Activated CD4-positive, alpha-beta T cell treated with anti-CD3 and anti-CD28 coated beads for 1 hour (primary cell): ENCODE measurements at places on chromosomes 7 and 10.

GRCh38 chr7:22884911-22885788 lies 62.5 kb upstream of the TOMM7 start:
- DNase-seq, result no peak

- DNase-seq, result no peak
Observed at GRCh38 chr10:113427236-113427735, 125.6 kb upstream of the HABP2 start.

- no peak for DNase-seq
Observed at GRCh38 chr10:3455385-3456334, 283.1 kb upstream of the PITRM1 start.

DNA sequence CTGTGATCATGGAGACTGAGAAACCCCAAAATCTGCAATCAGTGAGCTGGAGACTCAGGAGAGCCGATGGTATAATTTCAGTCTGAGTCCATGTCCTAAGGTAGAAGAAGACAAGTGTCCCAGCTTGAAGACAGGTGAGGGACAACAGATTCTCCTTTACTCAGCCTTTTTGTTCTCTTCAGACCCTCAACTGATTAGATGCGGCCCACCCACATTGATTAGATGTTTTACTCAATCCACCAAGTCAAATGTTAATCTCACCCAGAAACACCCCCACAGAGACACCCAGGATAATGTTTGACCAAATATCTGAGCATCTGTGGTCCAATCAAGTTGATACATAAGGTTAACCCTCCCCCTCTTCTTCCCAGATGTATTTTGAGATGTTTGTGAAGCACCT lies 131.2 kb downstream of the PFKFB3 start:
- no peak for DNase-seq

DNA sequence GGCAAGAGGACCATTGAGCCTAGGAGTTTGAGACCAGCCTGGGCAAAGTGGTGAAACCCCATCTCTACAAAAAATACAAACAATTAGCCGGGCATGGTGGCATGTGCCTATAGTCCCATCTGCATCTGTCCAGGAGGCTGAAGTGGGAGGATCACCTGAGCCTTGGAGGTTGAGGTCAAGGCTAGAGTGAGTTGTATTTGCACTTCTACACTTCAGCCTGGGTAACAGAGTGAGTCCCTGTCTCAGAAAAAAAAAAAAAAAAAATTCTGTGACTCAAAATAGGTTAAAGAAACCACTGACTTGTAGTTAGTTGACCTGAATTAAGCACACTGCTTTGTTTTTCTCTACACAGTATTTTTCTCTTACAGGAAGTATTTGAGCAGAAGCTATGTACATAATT lies 74.4 kb downstream of the METTL2B start:
- no peak for DNase-seq

- no peak for DNase-seq
Observed at GRCh38 chr10:114042895-114043531, 653 bp upstream of the ADRB1 start.

DNA sequence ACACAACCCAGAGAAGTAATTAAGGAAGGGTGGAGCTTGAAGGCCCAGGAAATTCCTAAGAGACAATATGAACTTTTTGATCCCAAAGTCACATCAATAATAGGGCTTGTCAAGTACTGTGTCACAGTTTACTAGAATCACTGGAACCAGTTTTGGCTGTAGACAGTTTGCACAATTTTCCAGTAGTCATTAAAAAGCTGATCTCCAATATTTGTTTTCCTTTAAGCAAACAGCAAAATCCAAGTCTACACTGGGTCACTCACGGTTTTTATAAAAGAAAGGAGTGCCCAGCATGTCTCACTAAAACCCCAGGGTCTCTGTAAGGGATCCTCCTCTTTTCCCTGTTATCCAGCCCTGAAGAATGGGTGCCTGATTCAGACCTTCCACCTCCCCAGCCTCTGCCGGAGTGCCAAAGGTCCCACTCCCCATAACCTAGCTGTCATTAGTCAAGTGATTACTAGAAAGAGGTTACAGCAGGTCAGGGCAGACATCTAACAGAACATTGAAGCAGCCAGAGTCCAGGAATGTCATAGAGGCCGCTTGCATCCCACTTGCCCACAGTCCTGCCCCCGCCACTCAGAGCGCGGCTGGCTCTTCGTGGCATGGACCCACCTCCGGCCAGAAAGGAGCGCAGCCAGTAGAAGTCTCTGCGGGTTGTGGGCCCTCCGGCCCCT lies 552 bp downstream of the SLC25A16 start:
- no peak for DNase-seq

GRCh38 chr10:129962031-129962871 lies 1.8 kb downstream of the EBF3 start:
- DNase-seq, result no peak

- no peak for DNase-seq
Observed at GRCh38 chr7:69277366-69277765, 320.9 kb upstream of the AUTS2 start.

DNA sequence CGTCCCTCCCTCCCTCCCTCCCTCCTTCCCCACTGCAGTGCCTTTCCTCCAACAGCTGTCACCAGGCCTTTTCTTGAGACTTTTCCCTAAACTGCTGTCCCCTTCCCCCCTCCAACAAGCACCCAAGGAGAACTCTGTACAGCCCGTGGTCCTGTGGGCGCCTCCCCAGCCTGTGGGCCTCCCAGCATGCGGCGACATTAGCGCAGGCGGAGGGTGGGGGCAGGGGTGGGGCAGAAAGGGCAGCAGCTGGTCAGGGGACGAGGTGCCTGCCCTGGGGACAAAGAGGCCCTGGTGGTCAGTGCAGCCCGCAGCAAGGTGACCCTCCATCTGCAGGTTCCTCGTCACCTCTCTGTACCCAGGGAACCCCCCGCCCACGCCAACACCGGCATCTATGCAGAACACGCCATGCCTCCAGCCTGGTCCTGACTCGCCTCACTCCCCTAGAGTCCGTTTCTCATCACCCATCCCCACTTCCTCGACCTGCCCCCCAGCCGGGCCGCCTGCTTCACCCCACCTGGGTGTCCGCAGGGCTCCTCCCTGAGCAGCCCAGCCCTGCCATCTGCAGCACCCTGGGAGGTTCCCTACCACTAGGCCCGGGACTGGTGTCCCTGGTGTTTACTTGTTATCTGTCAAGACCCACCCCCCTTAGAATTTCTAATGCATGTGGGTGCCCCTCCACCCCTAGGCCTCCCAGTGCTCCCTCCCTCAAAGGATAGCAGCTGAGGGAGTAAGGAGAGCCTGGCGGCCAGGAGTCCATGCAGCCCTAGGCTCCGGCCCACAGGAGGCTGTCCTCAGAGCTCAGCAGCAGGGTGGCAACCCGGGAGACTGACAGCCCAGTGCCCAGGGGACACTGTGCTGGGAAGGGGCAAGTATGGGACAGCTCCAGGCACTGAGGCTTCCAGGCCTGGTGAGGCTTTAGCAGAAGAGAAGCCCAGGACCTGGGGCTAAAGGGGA lies 147.8 kb downstream of the ARHGAP22 start:
- DNase-seq, result peak; percentile 2

- no peak for DNase-seq
Observed at GRCh38 chr10:18362892-18363291, 222.7 kb downstream of the CACNB2 start.

- no peak for DNase-seq
Observed at GRCh38 chr10:119758448-119759195, 32.8 kb downstream of the INPP5F start.

GRCh38 chr10:33229949-33230267 lies 104.6 kb downstream of the NRP1 start:
- DNase-seq, result no peak

GRCh38 chr7:136845899-136846465 lies 22.5 kb upstream of the CHRM2 start:
- DNase-seq, result no peak

GRCh38 chr7:150356265-150356897 lies 12.2 kb upstream of the REPIN1 start:
- no peak for DNase-seq

GRCh38 chr7:36723951-36724664 lies at the start of gene AOAH:
AOAH (minus strand) TSS chr7:36724494; CDS start chr7:36724148, 346 bp downstream.
- peak; percentile 45 for DNase-seq

DNA sequence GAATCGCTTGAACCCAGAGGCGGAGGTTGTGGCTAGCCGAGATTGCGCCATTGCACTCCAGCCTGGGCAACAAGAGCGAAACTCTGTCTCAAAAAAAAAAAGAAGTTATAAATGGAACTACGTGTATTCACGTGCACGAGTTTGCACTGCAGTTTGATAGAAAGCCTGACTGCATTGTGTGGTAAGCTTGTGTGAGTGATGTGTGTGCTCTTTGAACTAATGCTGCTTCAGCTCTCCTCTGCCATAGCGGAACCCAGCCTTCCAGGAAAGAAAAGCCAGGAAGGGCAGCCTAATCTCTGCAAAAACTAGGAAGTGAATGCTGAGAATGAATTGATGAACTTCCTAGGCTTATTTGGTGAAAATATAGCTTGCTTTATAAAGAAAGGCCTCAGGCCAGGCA lies 15.6 kb upstream of the MKRN1 start:
- no peak for DNase-seq

GRCh38 chr10:110932505-110933180 lies 13.2 kb downstream of the SHOC2 start:
- no peak for DNase-seq

GRCh38 chr10:18476076-18476647 lies 175.2 kb downstream of the NSUN6 start:
- DNase-seq, result no peak

DNA sequence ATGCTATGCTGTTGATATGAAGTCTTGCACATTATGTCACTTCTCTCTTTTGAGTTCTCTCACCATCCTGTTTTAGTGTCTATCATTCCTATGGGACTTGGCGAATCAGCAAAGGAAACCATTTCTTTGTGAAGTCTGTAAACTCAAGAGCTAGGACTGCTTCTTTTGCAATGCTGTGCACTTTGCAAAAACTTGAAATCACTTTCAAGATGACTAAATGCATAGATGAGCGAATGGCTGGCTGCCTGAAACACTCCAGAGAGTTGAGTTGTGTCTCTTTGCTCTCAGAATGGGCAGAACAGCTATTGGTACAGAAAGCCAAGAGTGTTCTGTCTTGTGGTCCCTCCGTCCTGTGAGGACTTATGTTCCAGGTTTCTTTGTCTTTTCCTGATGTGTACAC lies 18.3 kb upstream of the ELMO1 start:
- no peak for DNase-seq

DNA sequence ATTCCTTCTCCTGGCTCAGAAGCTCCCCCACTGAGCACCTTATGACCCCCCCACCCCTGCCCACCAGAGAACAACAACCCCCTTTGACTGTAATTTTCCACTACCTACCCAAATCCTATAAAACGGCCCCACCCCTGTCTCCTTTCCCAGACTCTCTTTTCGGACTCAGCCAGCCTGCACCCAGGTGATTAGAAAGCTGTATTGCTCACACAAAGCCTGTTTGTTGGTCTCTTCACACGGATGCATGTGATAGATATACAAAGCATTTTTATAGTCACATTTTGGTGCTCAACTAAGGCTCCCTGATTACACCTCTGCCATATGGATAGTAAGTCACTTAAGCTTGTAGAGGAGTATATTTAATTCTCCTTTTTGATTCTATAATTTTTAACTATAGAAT lies 985.8 kb downstream of the REEP3 start:
- DNase-seq, result no peak

DNA sequence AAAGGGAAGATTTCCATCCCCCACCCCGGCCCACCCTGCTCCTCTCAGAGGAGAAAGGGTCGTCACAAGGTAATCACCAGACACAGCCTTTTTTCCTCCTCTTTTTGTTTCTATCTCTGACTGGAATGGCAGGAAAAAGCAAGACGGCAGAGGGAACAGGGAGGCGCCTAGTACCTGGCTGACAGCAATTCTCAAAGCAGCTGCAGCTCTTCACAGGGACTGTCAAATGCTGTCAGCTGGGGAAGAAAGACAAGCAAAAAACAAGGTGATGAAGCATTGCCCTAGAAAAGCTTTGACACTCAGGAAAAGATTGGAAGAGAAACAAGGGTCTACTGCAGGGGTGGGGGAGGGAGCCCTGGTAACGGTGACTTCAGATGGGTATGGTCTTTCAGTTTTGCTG lies 52.7 kb downstream of the GNA12 start:
- no peak for DNase-seq

GRCh38 chr7:13024121-13024674 lies 336.8 kb downstream of the ARL4A start:
- no peak for DNase-seq

- no peak for DNase-seq
Observed at GRCh38 chr7:1454542-1454941, 4.7 kb downstream of the MICALL2 start.

- DNase-seq, result peak; percentile 90
Observed at GRCh38 chr10:73879296-73880173, 5.2 kb upstream of the CAMK2G start.

GRCh38 chr7:64775289-64775688 lies 18.9 kb upstream of the ZNF138 start:
- no peak for DNase-seq

GRCh38 chr10:72026278-72027111 lies 61.9 kb downstream of the SPOCK2 start:
- DNase-seq, result no peak

GRCh38 chr7:50822706-50823105 lies 40.0 kb upstream of the GRB10 start:
- DNase-seq, result no peak

DNA sequence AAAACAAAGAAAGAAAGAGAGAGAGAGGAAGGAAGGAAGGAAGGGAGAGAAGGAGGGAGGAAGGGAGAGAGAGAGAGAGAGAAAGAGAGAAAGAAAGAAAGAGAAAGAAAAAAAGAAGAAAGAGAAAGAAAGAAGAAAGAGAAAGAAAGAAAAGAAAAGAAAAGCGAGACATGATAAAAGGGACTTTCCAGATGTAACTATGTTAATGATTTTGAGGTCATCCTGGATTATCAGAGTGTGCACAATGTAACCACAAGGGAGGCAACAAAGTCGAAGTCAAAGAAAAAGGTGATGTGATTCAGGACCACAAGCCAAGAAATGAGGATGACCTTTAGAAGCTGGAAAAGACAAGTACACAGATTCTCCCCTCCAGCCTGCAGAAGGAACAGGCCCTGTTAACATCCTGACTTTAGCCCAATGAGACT lies 48.9 kb upstream of the PAX2 start:
- no peak for DNase-seq

DNA sequence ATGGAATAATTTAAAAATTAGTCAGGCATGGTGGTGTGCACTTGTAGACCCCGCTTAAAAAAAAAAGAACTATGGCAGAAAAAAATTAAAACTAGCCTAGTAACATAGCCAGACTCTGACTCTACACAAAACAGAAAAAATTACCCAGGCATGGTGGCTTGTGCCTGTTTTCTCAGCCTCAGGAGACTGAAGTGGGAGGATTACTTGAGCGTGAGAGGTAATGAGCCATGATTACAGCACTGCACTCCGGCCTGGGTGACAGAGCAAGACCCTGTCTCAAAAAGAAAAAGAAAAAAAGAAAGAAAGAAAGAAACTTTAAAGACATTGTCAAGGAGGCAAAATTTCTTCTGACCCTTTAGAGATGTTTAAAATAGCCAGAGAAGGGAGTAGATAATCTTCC lies 109.0 kb upstream of the TMEM106B start:
- no peak for DNase-seq
